ENCODE measurements at places on chromosomes 13 and 19.

- no peak for DNase-seq
Measured at GRCh38 chr13:23949200-23949599, 51.9 kb upstream of the C1QTNF9B start.

DNA sequence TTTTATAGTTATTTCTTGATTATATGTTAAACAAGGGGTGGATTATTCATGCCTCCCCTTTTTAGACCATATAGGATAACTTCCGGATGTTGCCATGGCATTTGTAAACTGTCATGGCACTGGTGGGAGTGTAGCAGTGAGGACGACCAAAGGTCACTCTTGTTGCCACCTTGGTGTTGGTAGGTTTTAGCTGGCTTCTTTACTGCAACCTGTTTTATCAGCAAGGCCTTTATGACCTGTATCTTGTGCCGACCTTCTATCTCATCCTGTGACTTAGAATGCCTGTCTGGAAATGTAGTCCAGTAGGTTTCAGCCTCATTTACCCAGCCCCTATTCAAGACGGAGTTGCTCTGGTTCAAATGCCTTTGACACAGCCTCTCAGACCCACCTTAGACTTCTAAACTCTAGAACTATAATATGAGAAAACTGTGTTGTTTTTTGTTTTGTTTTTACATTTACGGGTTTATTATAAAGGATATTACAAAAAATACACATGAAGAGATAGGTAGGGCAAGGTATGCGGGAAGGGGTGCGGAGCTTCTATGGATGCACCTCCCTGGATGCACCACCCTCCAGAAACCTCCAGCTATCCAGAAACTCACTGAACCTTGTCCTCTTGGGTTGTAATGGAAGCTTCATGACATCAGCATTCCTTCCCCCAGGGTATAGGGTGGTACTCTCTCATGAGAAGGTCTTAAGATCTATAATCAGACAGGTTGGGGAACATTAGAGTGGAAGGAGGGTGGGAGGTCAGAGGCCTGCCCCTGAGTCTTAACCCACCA is 15.8 kb upstream of the SPRYD7 start:
- no peak for DNase-seq

DNA sequence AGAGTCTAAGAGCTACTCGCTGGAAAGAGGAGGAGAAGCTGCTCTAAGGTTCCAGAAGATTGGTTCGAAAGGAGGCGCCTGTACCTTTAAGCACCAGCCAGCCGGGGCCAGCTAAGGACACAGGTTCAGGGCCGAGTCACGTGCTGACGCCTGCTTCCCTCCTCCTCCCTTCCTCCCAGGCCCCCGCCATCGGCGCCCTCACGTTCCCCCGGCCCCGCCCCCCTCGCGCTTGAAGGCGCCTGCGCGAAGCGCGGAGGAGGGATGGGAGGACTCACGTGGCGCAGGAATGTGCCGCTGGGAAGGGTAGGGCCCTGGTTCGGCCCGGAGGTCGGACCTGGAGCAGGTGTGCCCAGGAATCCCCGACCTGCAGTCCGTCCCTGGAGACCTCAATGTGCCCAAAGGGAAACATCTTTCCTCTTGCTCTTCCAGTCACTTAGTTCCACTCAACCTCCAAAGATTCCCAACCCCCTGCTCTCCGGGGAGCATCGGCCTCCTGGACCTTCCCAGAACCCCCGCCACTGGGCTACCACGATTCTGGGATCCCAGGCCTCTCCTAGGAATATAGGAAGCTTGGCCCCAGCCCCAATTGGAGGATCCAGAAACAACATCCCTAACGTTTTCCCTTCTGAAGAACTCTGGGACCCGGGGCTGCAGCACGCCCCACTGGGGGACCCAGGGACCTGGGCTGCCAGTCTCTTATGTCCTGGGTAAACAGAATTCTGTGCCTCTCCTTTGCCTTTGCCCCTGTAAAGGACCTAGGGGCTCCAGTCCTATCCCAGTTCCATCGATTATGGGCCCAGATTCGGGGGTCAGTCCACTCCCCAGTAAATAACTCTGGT is 2.5 kb downstream of the DBP start:
- DNase-seq: peak; percentile 95

DNA sequence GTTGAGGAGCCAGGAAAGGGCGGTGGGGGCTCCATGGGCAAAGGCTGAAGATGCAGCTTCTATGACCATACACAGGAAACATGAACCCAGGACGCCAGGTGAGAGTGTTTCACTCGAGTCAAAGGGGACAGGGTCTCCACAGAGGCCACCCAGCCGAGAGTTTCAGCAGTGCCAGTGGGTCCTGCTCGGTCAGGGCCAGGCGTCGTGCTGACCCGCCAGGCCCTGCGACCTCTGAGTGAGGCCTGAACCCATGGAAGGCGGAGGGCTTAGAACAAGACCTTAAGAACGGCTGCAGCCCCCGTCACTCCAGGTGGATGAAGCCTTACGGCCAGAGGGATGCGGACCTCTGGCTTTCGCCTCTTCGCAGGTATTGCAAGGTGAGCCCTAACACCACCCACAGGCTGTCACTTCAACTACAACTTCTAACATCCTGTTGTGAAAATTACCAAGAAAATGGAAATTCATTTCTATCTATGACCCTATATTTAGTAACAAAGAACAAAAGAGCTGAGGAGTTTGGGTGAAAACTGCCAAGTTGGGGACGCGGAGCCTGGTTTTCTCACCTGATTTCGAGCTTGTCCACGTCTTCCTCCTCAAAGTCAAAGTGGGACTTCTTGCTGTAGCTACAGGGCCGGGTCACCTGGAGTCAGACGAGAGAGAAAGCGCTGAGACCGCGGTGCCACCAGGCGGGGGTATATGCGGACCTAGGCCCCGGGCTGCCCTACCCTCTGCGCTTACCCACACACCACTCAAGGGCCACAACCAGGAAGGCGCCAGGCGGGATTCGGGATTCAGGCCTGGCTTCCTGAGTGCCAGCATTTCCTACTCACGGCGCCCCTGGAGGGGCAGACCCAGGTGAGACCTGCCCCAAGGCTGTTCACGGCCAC is 50.1 kb upstream of the C13orf46 start:
- no peak for DNase-seq

GRCh38 chr13:34738254-34738992 is 203.6 kb upstream of the NBEA start:
- no peak for DNase-seq

DNA sequence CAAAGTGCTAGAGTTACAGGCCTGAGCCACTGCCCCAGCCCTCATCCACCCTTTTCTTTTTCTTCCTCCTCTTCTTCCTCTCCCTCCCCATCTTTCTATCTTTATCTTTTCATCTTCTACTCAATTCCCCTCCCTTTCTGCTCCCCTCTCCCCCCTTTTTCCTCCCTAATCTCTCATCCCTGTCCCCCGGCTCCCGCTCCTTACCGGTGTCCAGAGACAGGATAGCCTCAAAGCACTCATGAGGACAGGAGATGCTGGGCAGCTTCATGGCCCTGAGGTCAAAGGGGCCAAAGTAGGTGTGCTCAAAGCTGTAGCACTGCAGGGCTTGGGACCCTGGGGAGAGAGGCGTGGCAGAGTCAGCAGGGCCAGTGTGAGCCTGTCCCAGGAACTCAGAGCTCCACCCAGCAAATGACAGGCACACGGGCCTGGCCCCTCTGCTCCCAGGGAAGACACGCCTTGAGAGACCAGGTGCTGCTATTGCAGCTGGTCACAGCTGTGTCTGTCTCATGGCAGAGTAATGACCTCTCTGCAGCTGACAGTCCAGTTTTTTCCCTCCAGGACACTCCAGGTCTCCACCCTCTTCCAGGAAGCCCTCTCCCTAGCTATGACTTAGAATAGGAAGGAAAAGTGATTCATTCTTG is 2.6 kb downstream of the LYPD5 start:
- DNase-seq: no peak

DNA sequence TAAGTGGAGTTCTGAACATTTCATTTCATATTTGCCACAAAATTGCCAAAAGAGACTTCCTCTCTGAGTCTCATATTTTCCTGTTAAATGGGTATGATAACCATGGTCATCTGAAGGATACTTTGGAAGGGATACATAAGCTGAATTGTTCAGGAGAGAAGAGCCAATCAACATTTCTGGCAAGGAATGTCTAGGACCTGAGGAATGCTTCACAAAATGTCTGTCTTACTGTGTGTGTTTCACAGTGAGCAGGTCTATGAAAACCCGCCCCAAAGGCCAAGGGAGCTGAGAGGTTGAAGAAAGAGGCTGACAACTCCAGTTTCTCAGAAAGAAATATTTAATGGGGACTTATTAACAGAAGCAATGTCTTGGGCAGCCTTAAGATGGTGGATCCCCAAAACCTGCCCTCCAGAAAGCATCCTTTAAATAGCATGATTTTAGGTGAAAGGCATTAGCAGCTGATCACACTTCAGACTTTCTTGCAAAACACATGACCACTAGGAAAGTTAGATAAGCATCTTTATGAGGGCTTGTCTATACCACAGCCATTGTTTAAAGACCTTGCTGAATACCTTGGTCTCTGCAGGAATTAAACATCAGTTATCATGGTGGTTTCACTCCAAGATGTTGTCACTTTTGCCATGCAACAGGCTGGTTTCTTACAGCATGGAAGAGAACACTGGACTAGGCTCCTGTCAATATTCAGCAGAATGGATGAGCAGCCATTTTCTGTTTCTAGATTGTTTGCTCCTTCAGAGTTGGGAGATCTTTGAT is 78.9 kb downstream of the TNFSF11 start:
- DNase-seq: no peak

Data from GM03348 (cell line).